ENCODE measurements at places on chromosomes 3 and 15.
A peak's percentile ranks its signal among the peaks of the same experiment; 100 is the strongest.

DNA sequence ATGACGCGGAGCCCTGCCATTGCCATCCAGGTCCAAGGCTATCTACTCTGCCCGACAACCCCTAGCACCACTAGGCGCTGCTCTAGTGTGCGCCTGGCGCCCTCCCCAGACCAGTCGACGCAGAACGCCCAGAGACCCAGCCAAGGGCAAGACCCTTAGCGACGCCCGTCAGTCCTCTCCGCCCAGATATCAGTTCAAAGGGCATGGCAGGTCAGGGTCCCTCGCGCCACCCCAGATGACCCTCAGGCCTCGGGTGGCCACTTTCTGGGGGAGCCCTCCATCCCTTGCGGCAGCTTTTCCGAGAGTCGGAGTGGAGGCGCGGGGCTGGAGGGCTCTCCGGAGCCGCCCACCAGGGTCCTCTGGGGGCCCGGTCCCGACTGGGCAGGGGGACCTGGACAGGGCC, 371 bp upstream of the CLSTN2 start:
- no peak for DNase-seq

GRCh38 chr15:42994546-42994945, 74.0 kb upstream of the TTBK2 start:
- DNase-seq = no peak

- no peak for DNase-seq
These were observed 17.3 kb downstream of the C3orf18 start for GRCh38 chr3:50550079-50550736.

DNA sequence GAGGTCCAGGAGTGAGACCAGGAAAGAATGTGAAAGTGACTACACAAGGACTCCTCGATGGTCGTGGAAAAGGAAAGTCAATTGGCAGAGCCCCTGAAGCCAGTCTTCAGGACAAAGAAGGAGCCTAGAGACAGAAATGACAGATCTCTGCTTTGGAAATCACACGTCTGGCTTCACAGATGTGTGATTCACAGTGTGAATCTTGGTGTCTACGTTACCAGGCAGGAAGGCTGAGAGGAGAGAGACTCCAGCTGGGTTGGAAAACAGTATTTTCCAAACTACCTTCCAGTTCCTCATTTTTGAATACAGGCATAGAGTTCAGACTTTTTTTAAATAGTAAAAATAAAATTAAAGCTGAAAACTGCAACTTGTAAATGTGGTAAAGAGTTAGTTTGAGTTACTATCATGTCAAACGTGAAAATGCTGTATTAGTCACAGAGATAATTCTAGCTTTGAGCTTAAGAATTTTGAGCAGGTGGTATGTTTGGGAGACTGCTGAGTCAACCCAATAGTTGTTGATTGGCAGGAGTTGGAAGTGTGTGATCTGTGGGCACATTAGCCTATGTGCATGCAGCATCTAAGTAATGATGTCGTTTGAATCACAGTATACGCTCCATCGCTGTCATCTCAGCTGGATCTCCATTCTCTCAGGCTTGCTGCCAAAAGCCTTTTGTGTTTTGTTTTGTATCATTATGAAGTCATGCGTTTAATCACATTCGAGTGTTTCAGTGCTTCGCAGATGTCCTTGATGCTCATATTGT, 6.0 kb downstream of the CCR2 start:
- DNase-seq = no peak

GRCh38 chr15:52306270-52306669, 10.7 kb upstream of the MYO5C start:
- no peak for DNase-seq

GRCh38 chr3:17775073-17775472, 32.6 kb upstream of the TBC1D5 start:
- DNase-seq = no peak

DNA sequence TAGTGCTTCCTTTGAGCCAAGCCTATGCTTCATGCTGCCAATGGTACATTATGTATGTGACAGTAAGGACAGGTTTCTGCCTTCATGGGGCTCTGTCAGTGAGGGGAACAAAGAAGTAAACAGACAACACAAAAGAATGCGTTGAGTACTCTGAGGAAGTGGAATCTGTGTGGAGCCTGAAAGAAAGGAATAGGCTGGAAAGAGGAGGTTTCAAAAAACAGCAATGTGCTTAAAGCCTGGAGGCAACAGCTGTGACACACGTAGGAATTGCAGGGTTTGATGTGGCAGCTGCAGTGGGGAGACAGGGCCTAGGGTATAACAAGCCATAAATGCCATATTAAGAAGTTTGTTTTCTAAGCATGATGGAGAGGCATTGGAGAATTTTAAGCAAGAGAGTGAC, 316.7 kb downstream of the CLSTN2 start:
- no peak for DNase-seq

DNA sequence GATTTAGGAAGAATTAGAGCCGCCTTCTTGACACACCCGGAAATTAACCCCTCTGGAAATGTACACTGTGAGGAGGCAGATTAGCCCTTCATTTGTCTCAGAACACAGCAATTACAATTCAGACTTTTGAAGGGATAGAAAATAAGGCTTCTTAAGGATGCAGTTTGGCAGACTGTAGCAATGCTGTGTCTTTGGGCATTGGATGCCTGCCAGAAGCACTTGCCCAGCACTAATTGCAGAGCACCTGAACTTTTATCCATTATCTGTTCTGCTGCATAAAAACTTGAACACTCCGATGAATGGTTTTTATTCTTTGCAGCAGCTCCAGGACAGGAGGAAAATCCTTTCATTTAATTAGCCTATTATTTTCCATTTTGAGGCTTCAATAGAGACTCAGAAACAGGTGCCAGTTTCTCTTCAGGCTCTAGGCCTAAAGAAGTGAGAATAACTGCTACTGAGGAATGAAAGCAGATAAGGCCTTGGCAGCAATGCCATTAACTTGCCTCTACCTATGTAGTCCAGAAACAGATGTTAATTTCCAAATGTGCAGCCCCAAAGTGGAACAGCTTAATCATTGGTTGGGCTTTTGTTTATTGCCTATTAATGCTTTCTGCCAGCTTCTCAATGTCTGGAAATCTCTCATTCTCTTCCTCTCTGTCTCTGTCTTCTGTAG, 418.5 kb downstream of the NSUN3 start:
- DNase-seq = no peak

DNA sequence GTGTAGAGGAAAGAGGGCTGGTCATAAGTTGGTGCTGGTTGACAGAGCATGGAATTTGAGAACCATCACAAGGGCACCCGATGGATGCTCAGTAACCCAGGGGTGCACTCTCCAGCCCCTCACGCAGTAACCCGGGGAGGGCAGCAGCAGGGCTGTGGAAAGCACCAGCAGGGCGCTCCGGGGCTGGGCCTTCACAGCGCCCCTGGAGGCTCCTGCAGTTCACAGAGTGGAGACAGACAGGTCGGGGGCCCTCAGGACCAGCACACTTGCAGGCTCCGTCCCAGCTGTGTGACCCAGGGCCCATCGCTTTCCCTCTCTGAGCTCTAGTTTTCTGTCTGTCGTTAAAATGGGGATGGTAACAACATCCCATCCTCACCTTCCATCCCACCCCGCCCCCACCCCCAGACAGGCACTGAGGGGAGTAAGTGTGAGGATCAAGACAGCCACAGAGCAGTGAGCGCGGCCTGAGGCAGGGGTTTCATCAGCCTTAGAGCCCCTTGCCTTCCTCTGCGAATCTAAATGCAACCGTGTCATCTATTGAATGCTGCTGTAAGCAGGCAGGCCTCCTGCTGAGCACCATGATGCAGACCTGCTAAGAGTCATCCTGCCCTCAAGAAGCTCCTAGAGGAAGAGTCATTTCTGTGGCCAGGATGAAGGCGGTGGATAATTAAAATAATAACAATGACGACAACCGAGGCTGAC, 90.2 kb upstream of the LINGO1 start:
- DNase-seq = no peak

GRCh38 chr3:157767607-157768006, 264.4 kb upstream of the VEPH1 start:
- no peak for DNase-seq

DNA sequence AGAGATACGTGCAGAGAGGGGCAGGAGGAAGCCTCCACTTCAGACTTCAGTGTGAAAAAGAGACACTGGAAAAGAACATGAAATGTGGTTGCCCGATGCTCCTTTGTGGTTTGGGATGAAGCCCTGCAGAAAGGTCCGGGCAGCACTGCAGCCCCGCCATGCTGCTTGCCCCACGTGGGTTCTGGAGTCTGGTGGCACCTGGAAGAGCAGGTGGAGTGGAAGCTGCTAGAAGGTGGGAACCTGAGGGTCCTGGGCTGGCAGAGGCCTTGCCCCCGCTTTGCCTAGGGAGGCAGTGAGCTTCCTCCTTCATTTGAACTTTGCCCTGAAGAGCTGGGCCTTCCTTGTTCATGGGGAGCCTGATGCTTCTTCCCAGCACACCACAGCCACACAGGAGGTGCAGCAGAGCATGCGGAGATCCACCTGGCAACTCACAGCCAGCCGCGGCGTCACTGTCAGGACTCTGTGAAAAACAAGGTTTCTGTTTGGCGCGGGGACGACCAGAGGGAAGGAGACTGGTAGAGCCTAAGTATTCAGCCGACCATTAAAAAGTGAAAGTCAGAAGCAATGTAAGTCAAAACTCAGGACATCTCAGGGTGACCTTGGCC, 59.0 kb downstream of the APBA2 start:
- DNase-seq = no peak

- no peak for DNase-seq
These were observed 572.7 kb downstream of the NLGN1 start for GRCh38 chr3:173970281-173970680.

DNA sequence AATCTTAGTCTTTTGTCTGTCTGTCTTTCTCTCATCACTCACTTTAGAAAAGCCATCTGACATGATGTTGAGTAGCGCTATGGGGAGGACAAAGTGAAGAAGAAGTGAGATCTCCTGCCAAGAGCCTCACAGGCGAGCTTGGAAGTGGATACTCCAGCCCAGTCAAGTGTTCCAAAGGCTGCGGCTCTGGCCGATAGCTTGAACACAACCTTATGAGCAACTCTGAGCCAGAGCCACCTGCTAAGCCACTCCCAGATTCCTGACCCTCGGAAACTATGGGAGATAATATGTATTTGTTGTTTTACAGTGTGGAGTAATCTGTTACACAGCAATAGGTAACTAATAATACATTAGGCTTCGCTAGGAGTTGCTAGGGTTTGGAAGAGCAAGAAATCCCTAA, 76.2 kb downstream of the MB21D2 start:
- no peak for DNase-seq

DNA sequence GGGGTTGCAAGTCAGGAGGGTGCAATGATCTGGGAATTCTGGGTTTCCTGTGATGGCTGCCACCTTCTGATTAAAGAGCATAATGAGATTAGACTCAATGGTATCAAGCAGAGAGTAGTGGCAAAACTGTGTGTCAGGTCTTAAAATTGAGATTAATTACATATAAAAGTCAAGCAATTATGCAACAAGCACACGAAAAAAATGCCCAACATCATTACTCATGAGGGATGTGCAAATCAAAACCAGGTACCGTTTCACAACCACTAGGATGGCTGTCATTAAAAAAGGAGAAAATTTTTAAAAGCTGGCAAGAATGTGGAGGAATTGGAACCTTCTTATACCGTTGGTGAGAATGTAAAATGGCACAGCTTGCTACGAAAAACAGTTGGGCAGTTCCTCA, 205.0 kb downstream of the OSBPL10 start:
- no peak for DNase-seq

- DNase-seq = no peak
These were observed 8.4 kb upstream of the GSK3B start for GRCh38 chr3:120102674-120103073.

DNA sequence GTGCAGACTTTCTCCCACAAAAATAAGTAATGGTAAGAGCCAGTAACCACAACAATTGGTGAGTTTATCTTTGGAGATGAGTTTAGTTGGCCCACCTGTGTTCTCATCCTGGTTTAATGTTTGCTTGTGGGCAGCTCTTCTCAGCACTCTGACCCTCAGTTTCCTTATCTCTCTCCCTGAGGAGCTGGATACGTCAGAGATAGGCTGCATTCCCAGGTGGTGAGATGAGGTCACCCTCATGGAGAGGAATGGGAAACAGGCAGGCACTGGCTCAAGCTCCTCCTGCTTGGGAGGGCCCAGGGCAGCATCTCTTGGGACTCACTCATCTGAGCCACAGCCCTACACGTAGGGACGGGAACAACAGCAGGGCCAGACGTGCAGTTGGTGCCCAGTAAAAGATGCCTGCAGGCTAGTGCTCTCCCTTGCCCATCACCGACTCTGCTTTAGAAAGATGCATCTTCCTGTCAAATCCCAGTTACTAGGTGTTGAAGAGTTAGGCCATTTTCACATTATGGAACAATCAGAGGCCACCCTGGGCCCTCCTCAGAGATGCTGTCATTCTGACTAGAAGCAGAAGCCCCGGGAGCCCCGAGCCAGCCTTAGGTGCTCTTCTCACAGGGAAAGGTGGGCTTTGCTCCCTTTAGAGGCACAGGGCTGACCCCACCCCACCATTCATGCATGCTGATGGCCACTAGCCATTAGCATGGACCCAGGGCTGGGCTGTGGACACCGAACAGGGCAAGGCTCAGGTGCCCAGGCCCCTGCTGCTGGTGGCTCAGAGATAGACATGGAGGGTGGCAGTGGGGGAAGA, 59.7 kb downstream of the GRIP2 start:
- no peak for DNase-seq

- DNase-seq = peak; percentile 22
These were observed 42.0 kb upstream of the SPTSSB start for GRCh38 chr3:161413127-161413854.

- no peak for DNase-seq
These were observed 630 bp downstream of the SNRK start for GRCh38 chr3:43286841-43287499.

GRCh38 chr3:136141891-136142290, 54.2 kb downstream of the MSL2 start:
- DNase-seq = no peak

GRCh38 chr3:126551839-126552687, 6.7 kb downstream of the C3orf22 start:
- no peak for DNase-seq

- DNase-seq = no peak
These were observed 64.7 kb downstream of the IGF1R start for GRCh38 chr15:98712845-98713584.

- no peak for DNase-seq
These were observed 2.2 kb upstream of the TRAK1 start for GRCh38 chr3:42088803-42089530.

GRCh38 chr3:196235452-196236122, 19.3 kb downstream of the SLC51A start:
- DNase-seq = no peak

GRCh38 chr3:105365081-105365390, 1.7 kb upstream of the ALCAM start:
- no peak for DNase-seq

DNA sequence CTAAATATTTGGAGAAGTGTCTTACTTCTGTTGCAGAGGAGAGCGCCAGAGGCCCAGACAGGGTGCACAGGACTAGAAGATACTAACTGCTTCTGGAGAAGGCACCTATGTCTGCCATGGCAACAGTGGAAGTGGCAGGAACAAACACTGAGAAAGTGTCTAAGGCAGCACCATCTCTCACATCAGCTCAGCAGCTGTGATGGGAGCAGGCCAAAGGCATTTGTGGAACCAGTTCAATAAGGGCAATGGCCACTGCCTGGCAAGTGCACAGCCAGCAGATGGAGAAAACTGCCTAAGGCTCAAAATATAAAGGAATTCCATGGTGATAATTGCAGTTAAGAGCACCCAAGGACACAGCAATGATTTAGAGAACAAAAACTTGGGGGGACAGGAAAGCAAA, 563.0 kb upstream of the CCDC54 start:
- DNase-seq = no peak

- DNase-seq = no peak
These were observed 420.6 kb downstream of the TUSC7 start for GRCh38 chr3:117130222-117130621.

GRCh38 chr3:135549928-135550494, 415.5 kb upstream of the PPP2R3A start:
- DNase-seq = no peak

- DNase-seq = no peak
These were observed 41.1 kb downstream of the PIK3R4 start for GRCh38 chr3:130705501-130705900.
